ENCODE measurements at places on chromosomes 3 and 15. TPM values are rescaled to one million over a fixed set of nuclear protein-coding genes. Genes with fewer than 3 reads are reported as not detected.

GRCh38 chr15:32763295-32763694 is 45.5 kb downstream of the GREM1 start:
- no peaks in the 10 kb centered on the region for H3K4me1 ChIP-seq
- H3K4me3 ChIP-seq = no peak overlapping the region
- H3K36me3 ChIP-seq = no peaks in the 10 kb centered on the region
- DNase-seq = no peak
- peaks cover 14% of the 10 kb centered on the region for H3K27me3 ChIP-seq

- H3K4me1 ChIP-seq = no peaks in the 10 kb centered on the region
- DNase-seq = peak; percentile 4
- no peaks in the 10 kb centered on the region for H3K36me3 ChIP-seq
- H3K27me3 ChIP-seq = no peaks in the 10 kb centered on the region
- no peak overlapping the region for H3K4me3 ChIP-seq
These were observed 190.5 kb upstream of the CMC1 start for GRCh38 chr3:28050885-28051284.

GRCh38 chr15:90930861-90931574 is 1.3 kb downstream of the HDDC3 start:
- H3K4me1 ChIP-seq = peaks cover 20% of the 10 kb centered on the region
- peak overlapping the region; percentile 96 for H3K4me3 ChIP-seq
- DNase-seq = no peak
- peak overlapping the region; percentile 86 for H3K27ac ChIP-seq
- H3K36me3 ChIP-seq = no peaks in the 10 kb centered on the region
- H3K27me3 ChIP-seq = no peaks in the 10 kb centered on the region

- no peak overlapping the region for H3K27ac ChIP-seq
- H3K4me1 ChIP-seq = no peaks in the 10 kb centered on the region
- H3K27me3 ChIP-seq = no peaks in the 10 kb centered on the region
These were observed 24.2 kb upstream of the LRRC34 start for GRCh38 chr3:169836942-169837275.

DNA sequence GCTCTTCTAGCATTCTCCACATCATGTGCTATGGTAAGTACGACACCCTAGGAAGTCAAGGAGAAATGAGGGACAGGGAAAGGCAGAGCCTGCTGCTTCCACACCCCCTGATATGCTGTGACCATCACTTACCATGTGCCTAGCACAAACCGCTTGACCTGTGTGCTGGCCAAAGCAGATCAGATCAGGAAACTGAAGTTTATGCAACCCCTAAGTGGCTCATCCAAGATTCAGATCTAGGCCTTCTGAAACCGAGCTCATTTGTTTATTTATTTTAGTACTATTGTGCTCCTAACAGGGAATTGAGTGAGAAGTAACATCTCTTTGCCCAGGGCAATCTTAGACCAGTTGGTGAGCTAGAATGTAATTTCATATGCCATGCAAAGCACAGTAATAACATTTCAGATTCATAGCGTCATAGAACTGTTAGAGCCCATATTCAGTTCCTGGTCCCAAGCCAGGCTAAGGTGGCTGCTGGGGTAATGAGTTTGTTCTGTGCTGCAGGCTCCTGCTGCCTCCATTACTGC is at the start of gene RTP2:
RTP2 (minus strand) TSS at position 51 of the 527 bp plus-strand sequence. CDS start 429 bp downstream, outside the sequence.
- no peaks in the 10 kb centered on the region for H3K4me1 ChIP-seq
- no peak within 1 kb of the TSS for H3K27ac ChIP-seq
- H3K36me3 ChIP-seq = no peaks in the 10 kb centered on the region

DNA sequence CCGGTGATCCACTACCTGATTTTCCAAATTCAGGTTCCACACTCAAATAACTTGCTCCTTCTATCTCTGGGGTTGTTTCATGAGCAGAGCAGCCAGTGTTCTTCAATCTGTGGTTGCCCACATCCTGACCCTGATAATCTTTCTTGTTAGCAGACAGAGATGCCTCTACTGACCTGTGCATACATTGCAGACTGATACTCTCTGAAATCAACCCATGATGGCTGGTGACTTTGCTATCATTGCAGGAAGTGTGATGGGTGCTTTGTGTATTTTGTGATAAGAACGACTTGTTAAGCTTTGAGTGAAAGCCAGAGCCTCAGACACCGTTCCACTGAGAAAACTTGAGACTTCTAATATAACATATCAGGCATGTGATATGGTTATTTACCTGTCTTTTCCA is 39.9 kb downstream of the GATM start:
- no peaks in the 10 kb centered on the region for H3K4me1 ChIP-seq
- H3K36me3 ChIP-seq = no peaks in the 10 kb centered on the region
- no peak overlapping the region for H3K4me3 ChIP-seq
- no peaks in the 10 kb centered on the region for H3K27me3 ChIP-seq
- no peak for DNase-seq

UBA7 gene
- 3.8 TPM for total RNA-seq

TRIM42 gene
- not detected for total RNA-seq

USP13 gene
- total RNA-seq = 33.0 TPM

All from A673 (cell line).